CD4-positive, alpha-beta T cell treated with Interferon gamma for 1 hour (primary cell): ENCODE measurements at places on chromosomes 12 and 14.

- no peak for DNase-seq
Measured at GRCh38 chr14:62743560-62743959, 301.7 kb downstream of the KCNH5 start.

DNA sequence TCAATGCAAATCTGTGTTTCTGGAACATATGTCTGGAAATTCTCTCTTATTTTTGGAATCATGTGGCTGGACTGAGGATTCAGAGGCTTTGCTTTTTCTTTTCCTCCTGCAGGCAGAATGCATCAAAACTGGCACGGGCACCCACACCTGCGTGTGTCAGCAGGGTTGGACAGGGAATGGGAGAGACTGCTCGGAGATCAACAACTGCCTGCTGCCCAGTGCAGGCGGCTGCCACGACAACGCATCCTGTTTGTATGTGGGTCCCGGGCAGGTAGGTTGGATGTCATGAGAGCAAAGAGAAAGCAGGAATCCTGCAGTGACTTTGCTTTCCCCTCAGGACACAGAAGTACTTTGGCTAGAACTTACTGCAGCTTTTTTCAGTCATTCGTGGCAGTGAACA lies 90.3 kb downstream of the STAB2 start:
- DNase-seq = no peak

- DNase-seq = no peak
Measured at GRCh38 chr12:92142251-92142926, 3.3 kb downstream of the BTG1 start.

DNA sequence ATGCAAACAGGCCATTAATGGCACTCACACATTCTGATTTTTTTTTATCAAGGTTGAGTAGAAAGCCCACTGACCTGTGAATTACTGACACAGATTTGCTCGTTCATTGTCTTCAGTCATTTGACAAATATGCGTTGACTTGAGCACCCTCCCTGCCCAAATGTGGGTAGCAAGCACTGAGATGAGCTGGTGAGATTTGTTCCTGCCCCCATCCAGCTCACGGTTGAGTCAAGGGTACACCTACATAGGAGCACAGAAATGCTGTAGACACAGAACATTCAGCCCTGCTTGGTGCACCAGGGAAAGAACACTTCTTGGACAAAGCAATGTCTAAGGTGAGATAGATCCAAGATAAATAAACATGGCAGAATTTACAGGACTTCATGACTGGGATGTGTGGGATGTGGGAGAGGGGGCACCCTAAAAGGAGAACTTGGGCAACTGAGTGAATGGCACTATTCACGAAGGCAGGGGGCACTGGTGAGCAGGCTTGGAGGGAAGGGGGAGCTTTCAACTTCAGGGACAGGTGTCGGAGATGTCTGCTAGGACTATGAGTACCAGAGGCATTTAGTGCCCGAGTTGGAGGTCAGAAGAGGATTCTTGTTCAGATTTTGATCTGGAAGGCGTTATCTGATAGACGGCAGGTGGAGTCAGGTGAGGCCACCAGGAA lies 213.4 kb downstream of the VRK1 start:
- DNase-seq = no peak

DNA sequence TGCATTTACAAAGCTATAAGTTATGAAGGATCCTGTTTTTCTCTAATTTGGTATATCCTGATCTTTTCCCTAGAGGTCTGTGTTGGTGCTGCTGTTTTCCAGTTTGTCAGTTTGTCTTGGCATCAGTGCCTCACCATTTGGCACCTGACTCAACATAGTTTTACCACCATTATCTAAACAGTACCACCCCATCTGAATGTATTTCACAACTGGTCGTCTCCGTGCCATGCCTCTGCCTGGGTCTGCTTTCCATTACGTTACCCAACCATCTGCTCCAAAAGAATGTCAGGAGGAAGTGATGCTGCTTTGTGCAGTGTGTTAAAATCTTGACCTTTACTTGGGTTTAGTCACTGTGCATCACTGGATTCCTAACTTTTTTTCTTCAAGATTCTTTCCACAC lies 129.3 kb upstream of the RASSF8 start:
- no peak for DNase-seq

DNA sequence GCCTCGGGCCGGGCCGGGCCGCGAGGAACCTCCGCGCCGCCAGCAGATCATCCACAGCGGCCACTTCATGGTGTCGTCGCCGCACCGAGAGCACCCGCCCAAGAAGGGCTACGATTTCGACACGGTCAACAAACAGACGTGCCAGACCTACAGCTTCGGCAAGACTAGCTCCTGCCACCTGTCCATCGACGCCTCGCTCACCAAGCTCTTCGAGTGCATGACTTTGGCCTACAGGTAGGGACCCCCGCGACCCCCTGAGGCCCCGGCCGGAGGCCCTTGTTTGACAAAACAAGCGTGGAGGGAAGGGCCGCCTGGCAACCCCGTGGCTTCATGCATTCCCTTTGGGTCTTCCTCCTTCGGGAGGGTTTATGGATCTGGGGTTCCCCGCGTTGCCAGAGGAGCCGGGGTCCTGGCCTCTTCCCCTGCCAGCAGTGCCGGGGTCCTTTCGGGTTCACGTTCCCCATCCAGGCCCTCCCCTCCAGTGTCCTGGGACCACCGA lies 526 bp downstream of the MLXIP start:
- no peak for DNase-seq

DNA sequence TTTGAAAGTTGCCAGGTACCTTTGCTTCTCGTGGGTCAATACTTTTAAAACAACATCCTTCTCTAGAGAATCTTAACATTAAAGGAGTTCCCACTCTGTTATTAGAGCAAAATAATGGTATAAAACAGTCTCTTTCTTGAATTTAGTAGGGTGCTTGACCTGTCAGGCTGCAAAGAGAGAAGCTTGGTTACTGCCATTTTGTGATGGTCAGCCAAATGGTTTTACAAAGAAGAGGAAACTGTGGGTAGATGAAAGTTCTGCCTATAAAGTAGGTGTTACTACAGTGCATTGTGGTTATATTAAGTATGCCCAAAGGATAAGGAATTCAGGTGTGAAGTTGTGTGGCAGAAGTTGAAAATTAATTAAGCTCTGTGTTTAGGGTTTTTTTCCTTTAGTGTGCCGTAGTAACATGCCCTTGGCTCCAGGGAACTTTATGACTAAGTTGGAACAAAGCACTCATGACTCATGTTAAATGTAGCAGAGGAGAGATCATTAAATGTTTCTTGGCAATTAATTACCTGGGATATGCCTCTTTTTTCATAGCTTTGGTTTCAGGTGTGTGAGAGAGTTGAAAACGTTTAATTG lies 354.0 kb upstream of the KITLG start:
- DNase-seq = no peak
